GM04503 (cell line): ENCODE measurements at places on chromosomes 1 and 21.

DNA sequence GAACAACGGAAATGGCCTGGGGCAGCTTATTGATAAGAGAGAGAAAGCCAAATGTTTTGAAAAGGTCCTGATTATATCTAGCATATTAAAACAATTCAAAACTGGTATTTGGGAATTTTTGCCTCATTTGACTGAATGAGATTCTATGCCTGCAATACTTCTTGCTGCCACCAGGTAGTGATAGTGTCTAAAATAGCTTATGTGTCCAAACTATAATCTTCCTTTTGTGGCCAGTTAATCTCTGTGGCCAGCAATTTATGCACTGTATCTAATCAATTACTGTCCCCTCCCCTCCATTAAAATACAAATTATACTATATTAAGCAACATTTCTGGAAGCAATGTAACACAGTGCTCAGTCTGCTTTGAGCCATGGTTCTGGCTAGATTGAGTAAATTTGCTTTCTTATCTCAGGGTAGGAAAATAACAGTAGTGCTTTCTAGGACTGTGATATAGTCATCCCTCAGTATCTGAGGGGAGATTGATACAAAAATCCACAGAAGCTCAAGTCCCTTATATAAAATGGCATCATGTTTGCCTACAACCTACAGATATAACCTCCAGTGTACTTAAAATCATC lies 91.8 kb downstream of the FOXD2 start:
- DNase-seq: no peak

DNA sequence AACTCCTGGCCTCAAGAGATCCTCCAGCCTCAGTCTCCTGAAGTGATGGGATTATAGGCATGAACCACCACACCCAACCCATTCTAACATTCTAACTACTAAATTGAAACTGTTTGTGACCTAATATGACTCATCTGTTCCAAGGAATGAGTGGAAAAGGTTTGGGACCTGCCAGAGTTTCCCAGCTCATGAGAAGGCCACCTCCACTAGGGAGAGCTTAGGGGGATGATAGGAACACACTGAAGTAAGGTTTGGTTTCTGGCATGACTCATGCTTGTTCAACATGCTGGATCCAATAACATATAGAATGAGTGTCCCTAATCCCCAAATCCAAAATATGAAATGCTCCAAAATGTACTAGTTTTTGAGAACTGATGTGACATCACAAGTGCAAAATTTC lies 18.9 kb upstream of the SCAF4 start:
- no peak for DNase-seq

GRCh38 chr1:35702508-35702907 lies 16.2 kb downstream of the C1orf216 start:
- no peak for DNase-seq

GRCh38 chr1:19344372-19344810 lies 32.3 kb downstream of the SLC66A1 start:
- no peak for DNase-seq

GRCh38 chr1:89945852-89946476 lies 48.9 kb upstream of the ZNF326 start:
- no peak for DNase-seq

DNA sequence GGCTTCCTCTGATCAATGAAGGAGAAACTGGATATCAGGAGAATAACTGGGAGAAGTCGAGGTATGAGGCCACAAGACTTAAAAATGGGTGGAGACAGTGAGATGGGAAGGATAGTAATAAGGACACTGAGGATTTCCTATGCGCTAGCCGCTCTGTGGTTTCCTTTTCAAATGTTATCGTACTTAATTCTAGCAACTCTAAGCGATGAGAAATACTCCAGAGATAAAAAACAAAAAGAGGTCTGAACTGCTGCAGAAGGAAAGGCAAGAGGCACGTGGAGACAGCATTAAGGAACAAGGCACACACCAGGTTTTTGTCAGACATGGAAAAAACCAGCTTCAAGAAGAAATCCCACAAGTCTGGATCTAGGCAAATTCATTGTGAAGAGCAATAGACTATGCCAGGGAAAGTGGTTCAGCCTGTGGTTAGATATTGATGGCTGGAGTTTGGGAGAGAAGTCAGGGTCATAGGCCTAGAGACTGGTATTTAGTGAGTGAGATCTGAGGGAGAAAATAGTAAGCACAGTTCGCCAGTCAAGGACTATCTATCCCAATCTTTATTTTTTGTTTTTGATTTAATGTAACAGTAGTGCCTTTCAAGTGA lies 5.3 kb downstream of the CLCA2 start:
- DNase-seq: no peak

DNA sequence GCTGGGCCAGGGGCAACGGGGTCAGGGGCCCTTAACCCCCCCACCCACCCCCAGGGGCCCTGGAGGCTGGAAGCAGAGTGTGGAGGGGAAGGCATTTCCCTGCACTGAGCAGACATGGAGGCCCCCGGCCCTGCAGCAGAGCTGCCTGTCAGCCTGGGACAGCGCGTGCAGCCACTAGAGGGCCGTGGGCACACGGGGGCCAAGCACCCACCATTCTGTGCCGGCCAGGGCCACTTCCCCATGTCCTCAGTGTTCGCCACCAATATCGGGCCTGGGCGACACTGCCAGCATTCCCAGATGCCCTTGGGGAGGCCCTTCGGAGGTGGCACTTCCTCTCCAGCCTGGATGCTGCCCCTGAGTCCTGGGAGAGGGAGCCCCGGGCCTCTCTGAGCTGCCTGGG lies 23.2 kb upstream of the ARHGEF16 start:
- DNase-seq: no peak

GRCh38 chr1:61386323-61386722 lies 304.0 kb downstream of the NFIA start:
- DNase-seq: no peak

DNA sequence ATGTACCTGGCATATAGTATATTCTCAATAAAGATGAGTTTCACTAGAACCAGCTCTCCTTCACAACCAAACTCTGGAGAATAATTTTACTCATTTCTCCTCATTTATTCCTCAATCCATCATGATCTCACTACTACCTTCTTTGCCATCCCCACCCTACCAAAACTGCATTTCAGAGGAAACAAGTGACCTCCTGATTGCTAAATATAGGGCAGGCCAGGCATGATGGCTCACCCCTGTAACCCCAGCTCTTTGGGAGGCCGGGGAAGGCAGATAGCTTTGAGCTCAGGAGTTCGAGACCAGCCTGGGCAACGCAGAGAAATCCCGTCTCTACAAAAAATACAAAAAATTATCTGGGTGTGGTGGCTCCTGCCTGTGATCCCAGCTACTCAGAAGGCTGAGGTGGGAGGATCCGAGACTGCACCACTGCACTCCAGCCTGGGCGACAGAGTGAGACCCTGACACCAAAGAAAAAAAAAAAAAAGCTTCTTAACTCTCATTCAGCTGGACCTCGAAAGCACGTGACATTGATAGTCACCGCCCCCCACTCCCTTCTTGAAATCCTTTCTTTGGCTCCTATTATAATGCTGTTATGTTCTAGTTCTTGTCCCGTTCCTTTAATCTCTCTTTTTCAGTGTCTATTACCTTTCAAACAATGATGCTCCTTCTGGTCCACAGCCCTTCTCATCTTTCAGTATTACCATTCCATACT lies 2.1 kb downstream of the TESK2 start:
- DNase-seq: no peak

DNA sequence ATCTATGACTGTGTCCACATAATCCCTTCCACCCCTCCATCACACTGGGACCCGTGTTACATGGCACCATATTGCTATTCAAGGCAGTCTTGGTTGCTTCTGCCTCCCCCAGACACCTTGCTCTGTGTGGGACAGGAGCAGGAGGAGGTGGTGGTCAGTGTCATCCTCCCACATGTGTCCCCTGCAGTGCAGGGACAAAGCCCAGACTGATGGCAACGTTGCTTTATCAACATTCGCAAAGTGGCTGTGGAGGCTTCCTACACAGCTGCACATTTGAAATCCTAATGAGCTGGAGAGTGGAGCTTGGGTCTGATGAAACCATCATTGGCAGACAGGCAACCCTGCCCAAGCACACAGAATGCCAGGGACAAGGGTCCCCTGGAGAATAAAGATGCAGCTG lies 26.2 kb downstream of the TRIM67 start:
- no peak for DNase-seq

GRCh38 chr1:6128276-6129081 lies 51.6 kb downstream of the CHD5 start:
- DNase-seq: no peak

GRCh38 chr1:248813546-248813945 lies 12.2 kb downstream of the SH3BP5L start:
- DNase-seq: no peak

DNA sequence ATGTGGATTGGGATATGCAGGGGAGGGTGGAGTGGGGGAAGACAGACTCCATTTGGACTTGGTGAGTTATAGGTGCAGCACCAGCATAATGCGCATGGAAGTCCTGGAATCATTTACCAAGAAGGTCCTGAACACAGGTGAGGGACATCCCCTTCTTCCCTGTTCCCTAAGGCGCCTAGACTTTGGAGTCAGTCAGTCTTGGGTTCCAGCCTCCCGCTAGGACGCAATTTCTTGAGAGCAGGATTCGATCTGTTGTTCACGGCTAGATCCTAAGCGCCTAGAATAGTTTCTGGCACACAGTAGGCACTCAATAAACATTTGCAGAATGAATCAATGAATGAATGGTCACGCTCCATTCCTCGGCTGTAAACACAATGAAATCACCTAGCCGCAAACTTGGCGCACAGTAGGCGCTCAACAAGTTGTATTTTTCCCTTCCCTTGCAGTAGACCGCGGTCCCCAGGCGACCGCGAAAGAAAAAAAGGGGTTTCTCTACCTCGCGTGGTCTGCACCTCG lies 1.0 kb upstream of the AK4 start:
- no peak for DNase-seq

DNA sequence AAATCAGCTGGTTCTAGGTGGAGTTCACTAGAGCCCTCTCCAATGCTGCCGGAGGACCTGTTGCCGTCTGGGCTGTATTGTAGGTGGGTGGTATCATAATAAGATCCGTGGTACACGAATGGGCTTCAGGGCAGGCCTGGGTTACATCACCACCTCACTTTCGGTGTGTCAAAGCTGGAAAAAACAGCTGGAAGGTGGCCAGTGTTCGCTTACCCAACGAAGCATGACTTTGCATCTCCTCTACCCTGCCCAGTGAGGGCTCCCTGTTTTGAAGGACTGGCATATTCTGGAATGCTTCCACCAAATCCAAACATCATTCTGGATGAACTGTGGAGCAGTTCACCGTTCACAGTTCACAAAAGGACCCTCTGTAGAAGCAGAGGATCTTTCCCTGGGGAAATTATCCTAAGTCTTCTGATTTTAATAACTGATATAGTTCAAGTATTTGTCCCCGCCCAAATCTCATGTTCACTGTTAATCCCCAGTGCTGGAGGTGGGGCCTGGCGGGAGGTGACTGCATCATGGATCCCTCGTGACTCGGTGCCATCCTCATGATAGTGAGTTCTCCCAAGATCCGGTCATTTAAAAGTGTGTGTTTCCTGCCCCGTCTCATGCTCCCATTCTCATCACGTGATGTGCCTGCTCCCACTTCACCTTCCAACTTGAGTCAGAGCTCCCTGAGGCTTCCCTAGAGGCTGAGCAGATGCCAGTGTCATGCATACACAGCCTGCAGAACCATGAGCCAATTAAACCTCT lies 429.0 kb downstream of the KIF26B start:
- DNase-seq: no peak

GRCh38 chr1:50427086-50427817 lies 4.0 kb upstream of the DMRTA2 start:
- no peak for DNase-seq

DNA sequence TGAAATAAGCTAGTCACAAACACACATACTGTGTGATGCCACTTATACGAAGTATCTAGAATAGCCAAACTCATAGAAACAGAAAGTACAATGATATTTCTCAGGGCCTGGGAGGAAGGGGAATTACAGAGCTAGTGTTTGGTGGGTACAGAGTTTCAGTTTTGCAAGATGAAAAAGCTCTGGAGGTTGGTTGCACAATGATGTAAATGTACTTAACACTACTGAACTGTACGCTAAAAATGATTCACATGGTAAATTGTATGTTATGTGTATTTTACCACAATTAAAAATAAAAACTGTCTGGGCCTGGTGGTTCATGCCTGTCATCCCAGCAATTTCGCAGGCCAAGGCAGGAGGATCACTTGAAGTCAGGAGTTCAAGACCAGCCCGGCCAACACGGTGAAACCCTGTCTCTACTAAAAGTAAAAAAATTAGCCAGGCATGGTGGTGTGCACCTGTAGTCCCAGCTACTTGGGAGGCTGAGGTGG lies 15.3 kb upstream of the FHAD1 start:
- DNase-seq: no peak

- DNase-seq: no peak
These were observed 78.7 kb downstream of the DDR2 start for GRCh38 chr1:162710780-162711465.

DNA sequence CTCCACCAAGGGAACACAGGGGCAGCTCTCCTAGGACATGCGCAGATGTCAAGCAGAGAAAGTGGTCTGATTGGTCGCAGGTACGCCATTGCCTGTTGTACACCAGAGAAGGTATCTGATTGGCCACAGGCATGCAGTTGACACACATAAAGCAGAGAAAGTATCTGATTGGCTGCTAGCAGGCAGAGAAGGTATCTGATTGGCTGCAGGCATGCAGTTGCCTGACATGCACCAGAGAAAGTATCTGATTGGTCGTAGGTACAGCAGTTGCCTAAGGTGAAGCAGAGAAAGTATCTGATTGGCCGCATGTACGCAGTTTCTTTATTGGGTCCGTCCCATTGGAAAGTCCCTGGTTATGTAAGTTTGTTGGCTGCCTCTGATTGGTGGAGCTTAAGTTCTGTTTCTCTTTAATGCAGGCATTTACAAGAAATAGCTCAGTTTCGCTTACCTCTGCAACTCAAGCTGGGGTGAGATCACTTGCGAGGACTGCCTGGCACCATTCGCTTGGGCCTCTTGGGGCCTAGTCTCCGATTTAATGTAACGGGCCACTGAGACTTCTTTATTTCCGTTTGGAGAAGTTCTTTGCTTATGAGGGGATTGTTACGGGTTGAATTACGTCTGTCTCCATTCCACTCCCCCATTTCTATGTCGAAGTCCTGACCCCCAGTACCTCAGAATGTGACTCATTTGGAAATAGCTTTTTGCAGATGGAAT lies 74.2 kb downstream of the SIK1 start:
- DNase-seq: no peak

- no peak for DNase-seq
These were observed 31.5 kb downstream of the DPT start for GRCh38 chr1:168697356-168698126.

DNA sequence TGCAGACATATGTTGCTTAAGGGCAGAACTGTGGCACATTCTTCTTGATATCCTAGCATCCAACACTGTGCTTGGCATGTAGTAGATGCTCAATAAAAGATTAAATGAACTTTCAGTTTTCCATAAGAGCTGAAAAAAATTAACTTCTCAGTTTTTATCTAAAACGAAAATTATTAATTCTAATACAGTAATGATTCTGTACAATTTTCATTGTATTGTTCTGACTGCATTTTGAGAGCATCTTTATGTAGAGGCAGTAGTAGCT lies 46.6 kb downstream of the FGGY start:
- DNase-seq: no peak

- DNase-seq: no peak
These were observed 14.5 kb downstream of the MYBPH start for GRCh38 chr1:203161175-203161574.
